GM12865 (cell line): ENCODE measurements at places on chromosomes 1 and 21.

DNA sequence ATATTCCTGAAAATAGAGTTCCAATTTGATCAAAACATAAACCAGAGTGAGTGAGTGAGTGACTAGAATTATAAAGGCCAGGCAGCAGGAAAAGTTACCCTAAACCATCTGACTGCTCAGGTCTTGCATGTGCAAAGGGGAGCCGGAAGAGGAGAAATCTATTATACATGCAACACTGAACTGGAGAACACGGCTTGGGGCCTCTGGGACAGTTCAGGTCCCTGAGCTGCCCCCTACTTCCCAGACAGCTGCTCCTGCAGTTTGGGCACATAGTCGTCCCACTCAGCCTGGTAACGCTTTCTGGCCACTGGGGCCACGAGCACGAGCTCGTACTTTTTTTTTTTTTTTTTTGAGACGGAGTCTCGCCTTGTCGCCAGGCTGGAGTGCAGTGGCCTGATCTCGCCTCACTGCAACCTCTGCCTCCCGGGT, 40.1 kb downstream of the PTPRC start:
- peak; percentile 82 for DNase-seq

GRCh38 chr1:62800825-62801306, 16.9 kb downstream of the ATG4C start:
- DNase-seq, result peak; percentile 83

DNA sequence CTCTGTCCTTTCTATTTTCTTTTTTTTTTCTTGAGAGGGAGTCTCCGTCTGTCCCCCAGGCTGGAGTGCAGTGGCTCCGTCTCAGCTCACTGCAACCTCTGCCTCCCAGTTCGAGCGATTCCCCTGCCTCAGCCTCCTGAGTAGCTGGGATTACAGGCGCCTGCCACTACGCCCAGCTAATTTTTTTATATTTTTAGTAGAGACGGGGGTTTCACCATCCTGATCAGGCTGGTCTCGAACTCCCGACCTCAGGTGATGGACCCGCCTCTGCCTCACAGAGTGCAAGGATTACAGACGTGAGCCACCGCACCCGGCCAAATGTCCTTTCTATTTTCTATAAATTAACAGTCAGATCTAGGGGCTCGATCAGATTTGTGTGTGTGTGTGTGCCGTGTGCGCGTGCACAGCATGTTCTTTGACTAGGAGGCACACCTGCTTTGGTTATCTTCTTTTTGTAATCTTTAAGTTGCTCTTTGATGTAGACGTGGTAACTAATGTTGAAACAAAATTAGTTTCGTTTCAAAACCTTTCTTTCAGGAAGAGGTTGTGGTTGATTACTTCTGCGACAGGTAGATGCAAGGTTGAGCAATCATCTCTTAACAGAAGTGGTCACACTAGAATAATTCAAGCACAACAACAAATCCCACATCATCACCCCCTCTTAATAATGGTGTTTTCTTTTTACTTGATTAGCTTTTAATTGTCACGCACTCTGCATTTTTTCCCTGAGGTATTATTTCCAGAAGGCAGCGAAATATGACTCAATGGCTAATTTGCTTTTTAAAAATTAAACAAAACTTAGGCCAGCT, 779 bp upstream of the DEGS1 start:
- DNase-seq, result peak; percentile 90

DNA sequence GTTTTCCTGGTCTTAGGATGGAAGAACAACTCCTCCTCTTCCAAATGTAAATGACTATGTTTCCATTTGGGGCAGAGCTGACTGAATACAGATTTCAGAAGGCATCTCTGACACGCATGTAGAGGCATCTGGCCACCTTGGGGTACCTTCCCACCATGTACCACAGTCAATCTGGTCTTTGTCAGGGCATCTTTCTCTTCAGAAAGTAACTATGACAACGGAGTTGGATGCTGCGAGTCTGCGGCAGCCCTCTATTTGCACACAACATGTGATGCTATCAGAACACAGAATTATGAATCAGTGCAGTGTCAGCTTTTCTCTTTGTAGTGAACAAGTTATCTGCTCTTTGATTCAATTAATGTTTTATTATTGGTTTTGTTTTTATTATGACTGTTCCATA, 94.7 kb downstream of the TSEN15 start:
- DNase-seq, result no peak

DNA sequence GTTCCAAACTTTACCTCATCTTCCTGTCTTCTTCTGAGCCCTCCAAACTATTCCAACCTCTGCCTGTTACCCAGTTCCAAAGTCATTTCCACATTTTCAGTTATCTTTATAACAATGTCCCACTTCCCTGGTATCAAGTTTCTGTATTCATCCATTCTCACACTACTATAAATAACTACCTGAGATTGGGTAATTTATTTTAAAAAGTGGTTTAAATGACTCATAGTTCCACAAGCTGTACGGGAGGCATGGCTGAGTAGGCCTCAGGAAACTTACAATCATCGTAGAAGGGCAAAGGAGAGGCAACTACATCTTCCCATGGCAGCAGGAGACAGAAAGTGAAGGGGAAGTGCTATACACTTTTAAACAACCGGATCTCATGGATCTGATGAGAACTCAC, 428.5 kb upstream of the RGS18 start:
- no peak for DNase-seq

GRCh38 chr21:26096494-26097371, 73.8 kb downstream of the APP start:
- DNase-seq, result no peak

GRCh38 chr1:169651035-169651434, 21.1 kb upstream of the SELP start:
- DNase-seq, result no peak

DNA sequence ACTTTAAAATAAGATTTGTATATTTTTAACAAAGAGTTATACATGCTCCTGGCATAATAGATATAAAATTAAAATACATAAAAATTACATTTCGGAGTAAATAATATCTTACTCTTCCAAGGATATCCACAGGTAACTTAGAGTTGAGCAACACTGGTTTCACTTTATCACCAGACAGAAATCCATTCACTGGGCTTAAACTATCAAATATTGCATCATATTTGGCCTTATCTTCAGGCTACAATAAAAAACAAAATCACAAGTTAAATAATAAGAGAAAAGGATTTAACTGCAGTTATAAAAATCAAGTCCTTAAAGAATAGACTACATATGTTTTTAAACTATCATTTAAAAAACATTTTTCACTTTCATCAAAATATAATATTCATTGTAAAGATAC, 55.5 kb downstream of the EPS15 start:
- no peak for DNase-seq

DNA sequence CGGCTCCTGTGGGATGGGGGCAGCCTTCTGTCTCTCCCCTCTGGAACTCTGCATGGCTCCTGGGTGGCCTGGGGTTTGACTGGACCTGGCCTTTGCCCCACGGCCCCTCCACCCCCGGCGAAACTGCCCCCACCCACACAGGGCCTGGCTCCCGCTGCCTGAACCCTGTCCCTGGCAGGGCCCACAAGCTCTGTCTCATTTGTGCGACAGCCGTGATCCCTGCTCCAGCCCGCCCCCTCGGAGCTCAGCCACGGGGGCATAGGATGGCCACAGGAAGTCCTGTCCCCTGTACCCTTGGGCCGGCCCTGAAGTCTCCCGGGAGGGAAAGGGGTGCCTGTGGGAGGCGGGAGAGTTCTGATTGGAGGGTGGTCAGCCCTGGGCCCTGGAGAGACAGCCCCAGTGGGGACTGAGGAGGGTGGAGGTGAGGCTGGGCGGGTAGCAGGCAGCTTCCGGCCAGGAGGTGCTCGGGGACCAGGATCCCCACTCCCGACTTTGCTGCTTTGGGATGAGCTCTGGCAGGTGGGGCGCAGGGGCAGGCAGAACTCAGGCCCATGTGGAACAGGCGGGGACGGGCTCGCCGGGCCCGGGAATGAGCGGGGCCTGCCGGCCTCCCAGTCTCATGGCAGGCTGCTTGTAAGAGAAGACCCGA, 45.1 kb downstream of the SLX9 start:
- DNase-seq, result no peak

GRCh38 chr1:199690496-199690895, 337.0 kb upstream of the NR5A2 start:
- DNase-seq, result no peak

DNA sequence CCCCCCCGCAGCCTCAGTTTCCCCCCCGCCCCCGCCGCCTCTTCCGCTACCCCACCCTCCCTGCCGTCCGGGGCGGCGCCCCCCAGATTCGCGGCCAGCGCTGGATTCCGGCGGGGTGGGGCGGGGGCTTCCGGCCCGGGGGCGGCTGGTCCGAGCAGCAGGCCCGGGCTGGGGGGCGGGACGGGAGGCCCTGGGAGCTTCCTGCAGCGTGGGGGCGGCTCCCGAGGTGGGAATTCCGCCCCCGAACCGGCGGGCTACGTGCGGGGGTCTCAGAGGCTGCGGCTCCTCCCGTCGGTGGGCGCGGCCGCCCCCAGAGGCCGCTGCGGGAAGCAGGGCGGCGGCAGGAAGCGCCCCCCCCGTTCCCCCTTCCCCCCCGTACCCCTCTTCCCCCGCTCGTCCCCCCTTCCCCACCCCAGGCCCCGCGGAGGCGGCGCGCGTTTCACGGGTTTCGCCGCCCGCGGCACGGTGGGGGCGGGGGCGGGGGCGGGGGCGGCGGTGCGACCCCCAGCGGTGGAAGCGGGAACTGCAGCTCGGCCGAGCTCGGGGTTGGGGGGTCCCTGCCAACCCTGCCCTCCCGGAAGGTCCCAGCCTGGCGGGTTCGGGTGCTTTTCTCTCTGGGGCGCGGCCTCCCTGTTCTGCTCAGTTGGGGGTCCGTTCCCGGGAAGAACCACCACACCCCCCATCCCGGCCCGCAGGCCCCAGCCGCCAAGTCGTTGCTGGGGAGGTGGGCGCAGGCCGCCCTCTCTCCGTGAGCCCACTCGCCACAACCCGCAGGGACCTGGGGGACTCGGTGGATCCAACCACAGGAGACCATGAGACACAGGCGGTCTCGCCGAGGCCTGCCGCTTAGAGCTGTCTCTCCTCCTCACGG, 76.3 kb downstream of the MORN1 start:
- DNase-seq, result peak; percentile 28
